ENCODE measurements at places on chromosomes 2 and 18.

- DNase-seq, result no peak
These were observed 42.2 kb downstream of the COL3A1 start for GRCh38 chr2:189016311-189016861.

DNA sequence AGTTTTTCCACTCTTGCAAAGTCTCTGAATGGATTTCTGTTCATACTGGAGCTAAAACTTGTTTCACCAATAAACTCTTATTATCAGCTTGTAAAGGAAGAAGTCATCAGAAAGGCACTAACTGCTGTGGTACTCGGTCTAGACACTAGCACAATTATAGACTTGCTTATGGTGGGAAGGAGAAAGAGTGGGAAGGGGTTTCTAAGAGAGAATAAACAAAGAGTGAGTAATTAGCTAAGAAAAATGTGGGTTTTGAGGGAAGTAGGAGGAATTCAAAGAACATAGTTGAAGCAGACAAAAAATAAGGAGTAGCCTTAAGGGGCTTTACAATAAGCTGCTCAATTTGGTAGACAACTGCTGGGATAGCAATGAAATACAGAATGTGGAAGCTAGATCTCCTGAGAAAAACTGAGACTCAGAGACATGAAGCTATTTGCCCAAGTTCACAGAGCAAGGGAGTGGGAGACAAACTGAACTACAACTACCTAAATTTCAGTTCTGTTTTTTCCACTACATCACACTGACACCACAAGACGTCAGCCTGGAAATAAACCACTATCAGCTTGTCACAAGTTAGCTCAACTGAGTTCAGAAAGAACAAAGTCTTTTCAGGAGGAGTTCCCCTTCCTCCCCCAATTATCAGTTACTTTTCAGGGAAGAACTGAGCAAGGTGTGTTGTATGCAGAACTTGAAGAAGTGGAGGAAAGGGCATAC is 59.7 kb downstream of the MAP4K3 start:
- DNase-seq, result no peak

DNA sequence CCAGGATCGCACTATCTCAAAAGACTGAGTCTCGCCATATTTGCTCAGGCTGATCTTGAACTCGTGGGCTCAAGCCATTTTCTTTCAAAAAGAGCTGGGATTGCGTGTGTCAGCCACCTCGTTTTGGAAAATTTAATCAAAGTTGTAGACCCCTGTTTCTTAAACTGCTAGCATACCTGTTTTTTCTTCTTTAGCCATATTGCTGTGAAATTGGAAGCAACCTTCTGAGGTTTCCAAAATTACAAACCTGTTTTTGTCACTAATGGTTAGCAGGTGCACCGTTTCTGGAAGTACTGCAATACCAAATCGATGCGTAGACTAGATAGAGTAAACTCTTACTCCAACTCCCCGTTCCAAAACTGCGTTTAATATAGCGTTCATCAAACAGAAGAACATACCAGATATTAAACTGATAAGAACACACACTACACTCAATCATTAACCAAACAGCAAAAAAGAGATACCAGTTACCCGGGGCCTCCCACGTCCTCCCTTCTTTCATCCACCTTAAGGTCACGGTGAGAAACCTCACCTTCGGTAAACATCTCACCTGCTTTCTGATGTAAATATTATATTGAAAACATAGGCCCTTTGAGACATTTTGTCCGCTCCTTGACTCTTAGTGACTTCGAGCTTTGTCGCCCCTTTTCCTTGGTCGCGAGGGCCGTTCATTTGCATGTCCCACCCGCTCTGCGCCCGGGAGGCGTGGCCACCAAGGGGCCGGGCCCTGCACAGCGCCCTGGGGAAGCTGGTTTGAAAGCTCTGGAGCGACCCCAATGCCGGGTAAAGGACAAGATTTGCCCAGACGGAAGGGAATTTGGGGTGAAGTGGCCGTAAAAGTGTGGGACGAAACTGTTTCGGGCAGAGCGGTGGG is at the start of gene RNU2-63P:
Gene RNU2-63P, minus strand, starts transcription at position 462 of the 874 bp plus-strand sequence.
- DNase-seq, result peak; percentile 56

- DNase-seq, result no peak
These were observed 146.7 kb upstream of the L3MBTL4 start for GRCh38 chr18:6561420-6561861.

DNA sequence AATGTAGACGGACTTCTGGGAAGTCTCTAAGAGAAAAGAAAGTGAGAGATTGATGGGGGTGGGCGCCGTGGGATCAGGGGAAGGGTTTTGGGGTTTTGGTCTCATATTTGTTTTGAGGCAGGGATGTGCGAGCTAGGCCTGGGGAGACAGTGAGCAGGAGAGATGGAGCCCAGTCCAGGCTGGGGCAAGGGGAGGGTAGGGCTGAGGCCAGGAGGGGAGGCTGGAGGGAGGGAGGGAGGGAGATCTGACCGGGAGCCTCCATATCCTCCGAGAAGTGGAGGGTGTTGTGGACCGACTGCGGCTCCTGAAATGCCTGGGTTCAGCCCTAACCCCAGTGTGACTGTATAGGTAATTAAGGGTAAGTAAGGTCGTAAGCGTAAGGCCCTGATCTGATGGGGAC is 72.8 kb upstream of the ODC1 start:
- no peak for DNase-seq

GRCh38 chr2:239765911-239766310 is 259.2 kb downstream of the NDUFA10 start:
- no peak for DNase-seq

- no peak for DNase-seq
These were observed 36.3 kb downstream of the RTP5 start for GRCh38 chr2:241905716-241906377.

Measured in AG04449 (cell line).